ENCODE measurements at places on chromosomes 2 and 18. TPM values are rescaled to one million over a fixed set of nuclear protein-coding genes. Genes with fewer than 3 reads are reported as not detected.
A peak's percentile ranks its signal among the peaks of the same experiment; 100 is the strongest.

DNA sequence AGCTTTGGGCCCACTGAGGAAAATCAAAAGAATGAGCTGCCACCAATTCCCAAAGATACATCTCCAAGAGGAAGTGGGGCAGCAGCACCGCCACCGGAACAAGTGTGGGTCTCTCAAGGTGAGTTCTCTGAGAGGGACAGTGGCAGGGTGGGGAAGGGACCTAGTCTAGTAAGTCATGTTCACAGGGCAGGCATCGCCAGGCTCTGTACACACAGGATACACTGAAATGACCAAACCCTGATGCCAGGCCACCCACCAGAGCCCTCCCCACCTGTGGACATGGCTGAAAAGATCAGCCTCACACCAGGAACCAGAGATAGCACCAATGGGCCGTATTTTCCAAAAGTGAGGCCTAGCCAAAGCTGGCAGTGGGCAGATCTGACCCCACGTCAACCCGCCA, 108.2 kb upstream of the SMAD2 start:
- DNase-seq: no peak

- DNase-seq: no peak
These were observed 204.2 kb downstream of the TMEM247 start for GRCh38 chr2:46683541-46683940.

DNA sequence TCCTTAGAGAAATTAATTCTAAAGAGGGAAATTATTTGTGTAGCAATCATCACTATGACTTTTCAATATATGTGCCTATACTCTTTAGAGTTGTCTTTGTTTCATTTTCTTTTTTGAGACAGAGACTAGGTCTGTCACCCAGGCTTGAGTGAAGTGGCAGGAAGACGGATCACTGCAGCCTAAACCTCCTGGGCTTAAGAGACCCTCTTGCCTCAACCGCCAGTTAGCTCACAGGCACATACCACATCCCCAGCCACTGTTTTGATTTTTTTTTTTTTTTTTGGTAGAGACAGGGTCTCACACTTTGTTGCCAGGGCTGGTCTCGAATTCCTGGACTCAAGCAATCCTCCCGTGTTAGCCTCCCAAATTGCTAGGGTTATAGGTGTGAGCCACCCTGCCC, 12.4 kb downstream of the YWHAQ start:
- DNase-seq: peak; percentile 52

- DNase-seq: no peak
These were observed 195.5 kb downstream of the L3MBTL4 start for GRCh38 chr18:6219116-6219717.

DNA sequence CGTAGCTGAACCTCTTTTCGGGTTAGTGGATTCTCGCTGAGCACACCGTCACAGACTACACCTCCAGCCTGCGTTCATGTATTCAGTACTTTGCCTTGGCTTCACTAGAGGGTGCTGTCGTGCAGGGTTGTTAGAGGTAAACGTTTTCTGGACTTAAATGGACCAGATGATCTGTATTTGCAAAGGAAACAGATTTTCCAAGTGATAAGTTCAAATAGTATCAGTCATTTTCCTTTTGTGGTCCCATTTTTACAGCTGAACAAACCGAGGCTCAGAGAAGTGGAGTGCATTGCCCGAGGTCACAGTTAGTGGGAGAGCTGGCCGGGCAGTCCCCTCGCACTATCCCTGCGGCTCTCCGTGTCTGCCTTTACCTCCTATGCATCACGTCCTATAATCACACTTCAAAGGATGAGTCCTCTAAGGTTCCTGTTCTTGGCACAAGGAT, 125.9 kb downstream of the MAP4K4 start:
- peak; percentile 73 for DNase-seq

DNA sequence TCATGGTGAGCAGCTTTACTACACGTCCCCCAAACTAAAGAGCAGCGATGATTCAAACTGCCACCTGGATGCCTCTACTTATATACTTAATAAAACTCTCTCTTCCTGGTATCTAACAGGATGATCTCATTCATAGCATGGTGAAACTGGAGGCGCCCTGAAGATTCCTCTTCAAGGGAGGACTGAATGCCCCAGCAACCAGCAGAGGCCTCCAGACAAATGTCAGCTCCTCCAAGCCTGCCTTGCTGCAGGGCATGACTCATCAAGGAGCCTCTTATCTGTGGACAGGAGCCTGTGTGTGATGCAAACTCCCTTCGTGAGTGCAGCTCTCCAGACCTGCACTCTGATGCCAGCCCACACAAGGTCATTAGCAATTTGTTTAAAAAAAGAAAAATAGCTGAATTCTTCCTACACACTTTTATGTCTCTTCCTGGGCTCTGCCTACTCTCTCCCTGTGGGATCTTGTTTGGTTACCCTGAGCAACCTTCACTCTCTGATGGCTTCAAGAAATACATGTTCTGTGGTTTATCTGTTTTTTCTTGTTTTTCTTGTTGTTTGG, 30.2 kb downstream of the LONRF2 start:
- peak; percentile 49 for DNase-seq

GRCh38 chr2:105034170-105034569, 3.7 kb upstream of the MRPS9 start:
- DNase-seq: no peak

GRCh38 chr2:241865416-241865956, 4.0 kb upstream of the RTP5 start:
- no peak for DNase-seq

GRCh38 chr18:56302156-56302555, 336.2 kb downstream of the TXNL1 start:
- no peak for DNase-seq

DNA sequence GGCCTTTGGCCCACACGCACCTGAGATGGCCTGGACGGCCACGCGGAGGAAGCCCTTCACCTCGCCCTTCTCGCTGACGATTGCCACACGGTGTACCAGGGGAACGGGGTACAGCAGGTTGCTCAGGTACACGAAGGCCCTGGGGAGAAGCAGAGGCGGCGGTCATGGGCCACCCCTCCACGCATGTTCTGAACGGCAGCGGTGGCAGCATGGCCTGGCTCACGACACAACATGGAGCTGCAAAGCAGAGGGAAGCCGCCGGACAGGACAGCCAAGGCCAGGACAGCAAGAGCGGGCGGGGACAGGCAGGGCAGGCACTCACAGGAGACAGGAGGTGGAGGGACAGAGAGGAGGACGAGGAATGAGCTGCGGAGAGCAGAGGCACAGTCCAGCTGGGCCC, 58.7 kb downstream of the AQP12A start:
- DNase-seq: no peak

DNA sequence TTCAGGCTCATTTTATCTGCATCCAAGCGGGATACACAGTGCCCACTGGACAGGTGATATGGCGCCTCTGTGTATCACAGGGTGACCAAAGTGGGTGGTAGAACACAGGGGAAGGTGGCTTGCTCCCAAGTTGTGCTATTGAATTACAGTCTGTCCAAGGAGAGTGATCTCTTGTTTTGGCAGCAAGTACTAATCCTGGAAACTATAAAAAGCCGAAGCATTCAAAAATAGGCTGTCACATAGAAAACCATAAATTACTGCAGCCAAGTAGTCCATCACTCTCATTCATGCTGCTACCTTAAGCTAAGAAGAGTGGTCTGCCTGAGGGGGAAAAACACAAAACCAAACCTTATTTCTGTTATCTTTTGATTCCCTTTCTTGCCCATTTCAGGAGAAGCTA, 237.1 kb upstream of the POU3F3 start:
- no peak for DNase-seq

DNA sequence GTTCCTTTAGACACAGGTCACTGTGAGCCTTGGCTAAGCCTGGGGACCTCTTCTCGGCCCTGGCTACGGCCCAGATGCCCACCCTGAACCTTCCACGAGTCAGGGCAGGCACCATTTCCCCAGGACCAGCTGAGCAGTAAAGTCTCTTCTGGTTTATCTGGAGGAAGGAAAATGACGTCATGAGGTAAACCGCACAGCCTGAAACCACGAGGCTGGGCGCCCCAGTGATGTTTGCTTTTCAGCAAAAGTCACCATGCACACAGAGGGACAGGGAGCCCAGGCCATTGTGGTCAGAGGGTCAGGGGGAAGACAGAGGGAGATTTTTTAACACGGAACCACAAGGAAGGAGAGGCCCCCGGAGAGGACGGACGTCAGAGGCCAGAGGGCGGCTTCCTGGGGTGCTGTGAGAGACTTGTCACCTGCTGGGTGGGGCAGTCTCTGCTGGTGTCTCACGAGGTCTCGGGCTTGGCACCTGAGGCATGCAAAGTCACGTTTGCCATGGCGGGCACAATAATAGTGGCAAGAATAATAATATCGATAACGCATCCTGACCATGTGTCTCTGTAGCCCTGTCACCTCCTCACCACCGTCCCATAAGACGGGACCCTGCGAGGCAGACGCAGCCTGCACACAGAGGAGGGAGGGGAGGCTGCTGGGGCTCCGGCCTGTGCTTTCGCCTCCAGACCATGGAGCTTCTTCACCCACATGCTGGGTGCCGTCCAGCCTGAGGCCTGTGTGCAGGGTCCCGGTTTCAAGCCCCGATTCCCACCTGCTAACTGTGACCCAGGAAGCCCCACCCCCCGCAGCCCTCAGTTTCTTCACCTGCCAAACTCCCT, 33.2 kb upstream of the FOSL2 start:
- DNase-seq: peak; percentile 93

DNA sequence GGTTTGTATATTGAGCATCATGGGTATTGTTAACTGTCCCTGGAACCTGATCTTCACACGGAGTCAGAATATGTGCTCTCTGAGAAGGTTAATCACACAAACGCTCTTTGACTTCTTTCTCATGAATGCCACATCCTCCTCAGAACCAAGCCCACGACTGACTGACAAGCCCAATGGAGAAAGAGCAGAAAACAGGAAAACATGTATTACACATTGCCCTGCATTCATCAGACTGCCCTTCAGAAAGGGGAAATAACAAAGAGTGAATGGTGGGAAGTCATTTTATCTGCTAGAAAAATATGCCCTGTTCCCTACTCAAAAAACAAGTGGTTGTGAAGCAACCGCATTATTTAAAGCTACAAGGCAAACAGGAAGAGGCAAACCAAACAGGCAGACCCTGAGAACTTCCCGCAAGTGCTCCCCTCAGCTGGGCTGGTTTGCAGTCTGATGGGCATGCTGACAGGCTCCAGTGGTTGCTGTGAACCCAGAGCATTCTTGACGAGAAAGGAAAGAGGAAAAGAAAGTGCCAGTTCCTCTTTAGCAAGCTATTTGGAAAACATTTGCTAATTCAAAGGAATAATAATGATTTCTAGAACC, 172.9 kb upstream of the SETBP1 start:
- DNase-seq: no peak

- no peak for DNase-seq
These were observed 477.8 kb upstream of the ETAA1 start for GRCh38 chr2:66919286-66919685.

DNA sequence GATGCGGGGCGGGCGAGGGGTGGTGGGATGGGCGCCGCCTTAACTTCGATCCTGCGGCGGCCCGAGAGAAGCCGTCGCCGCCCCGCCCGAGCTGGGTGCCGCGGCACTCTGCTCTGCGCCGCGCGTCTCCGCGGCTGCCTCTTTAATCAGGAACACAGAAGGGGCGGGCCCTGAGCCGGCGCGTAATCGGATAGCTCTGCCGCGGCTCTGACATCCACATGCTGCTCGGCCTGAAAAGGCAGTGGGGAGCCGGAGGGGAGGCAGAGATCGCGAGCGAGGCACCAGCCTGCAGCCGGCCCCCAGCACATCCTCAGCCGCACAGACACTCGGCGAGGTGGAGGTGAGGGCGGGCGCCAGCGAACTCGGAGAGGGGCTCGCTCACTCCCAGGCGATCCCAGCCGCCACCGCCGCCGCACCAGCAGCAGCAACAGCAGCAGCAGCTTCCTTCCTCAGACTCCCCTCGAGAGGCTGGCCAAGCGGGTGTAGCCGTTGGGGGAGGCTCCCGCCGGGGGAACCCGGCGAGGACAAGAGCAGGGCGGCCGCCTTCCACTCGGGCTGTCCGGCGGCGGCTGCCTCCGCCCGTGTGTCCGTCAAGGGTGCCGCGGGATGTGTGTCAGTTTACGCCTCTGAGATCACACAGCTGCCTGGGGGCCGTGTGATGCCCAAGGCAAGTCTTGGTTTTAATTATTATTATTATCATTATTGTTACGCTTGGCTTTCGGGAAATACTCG, at the start of gene NRP2:
TSS of gene NRP2 (plus strand) at position 263 of the 732 bp plus-strand sequence. CDS start 790 bp downstream, outside the sequence.
- peak; percentile 65 for DNase-seq

GRCh38 chr2:183951630-183952029, 646.7 kb upstream of the ZNF804A start:
- DNase-seq: no peak

DNA sequence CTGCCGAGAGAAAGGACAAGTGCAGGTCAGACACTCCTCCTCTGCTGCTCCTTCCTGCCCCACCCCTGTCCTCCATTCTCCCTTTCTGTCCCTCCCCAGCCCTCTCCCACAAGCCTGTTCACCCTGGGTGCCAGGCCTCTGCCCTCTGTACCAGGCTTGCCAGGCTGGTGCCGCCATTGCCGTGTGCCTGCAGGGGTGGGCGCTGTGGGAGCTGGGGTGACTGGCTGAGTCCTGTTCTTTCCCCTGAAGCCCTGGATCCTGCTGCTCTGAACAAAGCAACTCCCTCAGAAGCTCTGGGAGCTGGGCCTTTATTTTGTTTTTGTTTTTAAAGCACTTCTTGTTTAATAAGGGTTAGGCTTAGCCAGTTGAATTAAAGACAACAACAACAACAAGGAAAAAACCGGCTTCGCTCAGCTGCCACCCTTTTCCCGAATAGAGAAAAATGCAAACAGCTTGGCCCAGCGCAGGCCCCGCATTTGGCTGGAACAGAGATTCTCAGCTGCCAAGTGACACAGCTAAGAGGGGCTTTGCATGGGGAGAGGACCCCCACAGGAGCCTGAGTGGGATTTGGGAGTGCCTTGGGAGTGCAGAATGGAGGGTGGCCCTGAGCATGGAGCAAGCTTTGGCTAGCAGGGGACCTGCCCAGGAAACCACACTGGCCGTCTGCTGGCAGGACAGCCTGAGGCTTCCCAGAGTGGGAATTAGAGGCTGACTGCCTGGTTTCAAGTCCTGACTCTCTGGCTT, 9.1 kb downstream of the PCARE start:
- DNase-seq: no peak

DNA sequence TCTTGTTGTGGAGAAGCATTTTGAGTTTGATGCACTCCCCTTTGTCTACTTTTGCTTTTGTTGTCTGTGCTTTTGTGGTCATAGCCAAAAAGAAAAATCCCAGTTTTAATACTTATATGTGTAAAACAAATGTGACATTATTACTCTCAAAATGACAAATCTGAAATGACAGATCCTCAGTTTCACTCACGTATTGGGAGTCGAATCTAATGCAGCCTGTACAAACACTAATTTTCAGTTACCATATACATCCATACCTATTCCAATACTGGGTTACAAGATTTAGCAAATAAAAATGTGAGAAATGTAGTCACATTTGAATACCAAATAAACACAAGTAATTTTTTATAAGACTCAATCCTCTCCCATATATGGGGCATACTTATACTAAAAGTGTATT, 148.2 kb upstream of the ZNF516 start:
- DNase-seq: no peak

The TCF23 gene
- not detected for total RNA-seq

The CTAGE1 gene
- total RNA-seq: not detected

The FOXD4L1 gene
- total RNA-seq: 0.18 TPM

The G6PC2 gene
- not detected for total RNA-seq

The SPOPL gene
- 16.0 TPM for total RNA-seq

The ANKRD62 gene
- not detected for total RNA-seq

The ALPG gene
- not detected for total RNA-seq

The DCDC2C gene
- total RNA-seq: not detected

The AQP12A gene
- not detected for total RNA-seq
